NCI-H187 (cell line): ENCODE measurements at places on chromosomes 6 and 20.

DNA sequence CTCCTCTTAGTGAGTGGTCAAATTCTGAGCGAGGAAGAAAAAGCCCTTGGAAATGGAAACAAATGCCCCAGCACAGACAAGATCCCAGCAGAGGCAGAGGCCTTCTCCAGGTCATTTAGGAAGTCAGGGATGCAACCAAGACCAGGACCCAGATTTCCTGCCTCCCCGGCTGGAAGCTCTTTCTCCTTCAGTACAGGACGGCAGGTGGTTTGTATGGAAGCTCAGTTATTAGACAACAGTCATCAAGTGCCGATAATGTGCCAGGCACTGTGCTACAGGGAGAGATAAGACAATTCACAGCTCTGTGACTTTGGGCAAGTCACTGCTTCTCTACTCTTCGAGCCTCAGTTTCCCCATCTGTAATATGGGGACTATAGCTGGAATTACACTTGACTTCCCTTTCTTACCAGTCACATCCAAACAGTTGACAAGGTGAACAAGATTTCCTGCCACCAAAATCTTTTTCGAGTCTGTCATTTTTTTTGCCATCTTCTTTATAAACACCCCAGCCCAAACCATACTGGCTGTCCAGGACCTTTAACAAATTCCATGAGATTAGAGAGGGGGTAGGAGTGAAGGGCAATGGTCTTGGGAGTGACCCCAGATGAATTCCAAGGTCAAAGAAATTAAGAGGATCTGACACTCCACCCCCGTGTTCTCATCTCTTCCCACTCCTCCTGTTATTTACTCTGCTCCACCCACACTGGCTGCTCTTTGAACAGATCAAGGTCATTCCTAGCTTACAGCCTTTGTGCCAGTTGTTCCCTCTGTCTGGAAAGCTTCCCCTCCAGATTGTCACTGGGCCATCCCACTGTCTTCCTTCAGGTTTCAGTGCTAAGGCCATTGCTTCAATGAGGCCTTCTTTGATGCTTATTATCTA lies 6.0 kb downstream of the MMP9 start:
- DNase-seq: no peak

GRCh38 chr20:43968341-43969000 lies 53.8 kb downstream of the TOX2 start:
- DNase-seq: no peak

- DNase-seq: no peak
Measured at GRCh38 chr6:139173172-139173571, 38.3 kb downstream of the HECA start.

DNA sequence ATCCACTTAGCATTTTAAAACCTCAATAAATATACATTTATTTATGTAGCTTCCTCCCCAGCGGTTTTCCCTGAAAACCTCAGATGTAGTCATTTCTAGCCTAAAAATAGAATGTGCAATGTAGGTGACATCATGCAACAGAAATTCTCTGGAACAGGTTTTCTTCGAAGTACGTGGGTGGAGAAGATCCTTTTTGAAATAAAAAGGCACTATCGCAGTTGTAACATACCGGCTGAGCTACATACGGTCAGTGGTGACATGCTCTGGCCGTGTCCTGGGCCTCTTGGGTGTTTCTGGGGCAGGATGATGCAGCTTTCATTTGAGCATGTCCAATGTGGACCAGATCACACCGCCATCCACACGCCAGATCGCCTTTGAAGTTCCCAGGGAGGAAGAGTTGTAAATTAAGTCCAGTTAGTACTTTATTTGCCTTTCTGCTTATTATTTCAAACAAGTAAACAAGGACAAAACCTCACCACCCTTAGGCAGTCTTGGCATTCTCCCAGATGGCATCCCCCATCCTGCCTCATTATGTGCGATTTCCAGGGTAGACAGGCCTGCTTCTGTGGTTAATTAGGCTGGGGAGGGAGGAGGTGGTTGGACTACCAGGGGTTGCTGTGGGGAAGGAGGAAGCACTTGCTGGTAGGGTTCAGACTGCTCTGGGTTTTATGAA lies 109.5 kb upstream of the CLDN20 start:
- DNase-seq: no peak

DNA sequence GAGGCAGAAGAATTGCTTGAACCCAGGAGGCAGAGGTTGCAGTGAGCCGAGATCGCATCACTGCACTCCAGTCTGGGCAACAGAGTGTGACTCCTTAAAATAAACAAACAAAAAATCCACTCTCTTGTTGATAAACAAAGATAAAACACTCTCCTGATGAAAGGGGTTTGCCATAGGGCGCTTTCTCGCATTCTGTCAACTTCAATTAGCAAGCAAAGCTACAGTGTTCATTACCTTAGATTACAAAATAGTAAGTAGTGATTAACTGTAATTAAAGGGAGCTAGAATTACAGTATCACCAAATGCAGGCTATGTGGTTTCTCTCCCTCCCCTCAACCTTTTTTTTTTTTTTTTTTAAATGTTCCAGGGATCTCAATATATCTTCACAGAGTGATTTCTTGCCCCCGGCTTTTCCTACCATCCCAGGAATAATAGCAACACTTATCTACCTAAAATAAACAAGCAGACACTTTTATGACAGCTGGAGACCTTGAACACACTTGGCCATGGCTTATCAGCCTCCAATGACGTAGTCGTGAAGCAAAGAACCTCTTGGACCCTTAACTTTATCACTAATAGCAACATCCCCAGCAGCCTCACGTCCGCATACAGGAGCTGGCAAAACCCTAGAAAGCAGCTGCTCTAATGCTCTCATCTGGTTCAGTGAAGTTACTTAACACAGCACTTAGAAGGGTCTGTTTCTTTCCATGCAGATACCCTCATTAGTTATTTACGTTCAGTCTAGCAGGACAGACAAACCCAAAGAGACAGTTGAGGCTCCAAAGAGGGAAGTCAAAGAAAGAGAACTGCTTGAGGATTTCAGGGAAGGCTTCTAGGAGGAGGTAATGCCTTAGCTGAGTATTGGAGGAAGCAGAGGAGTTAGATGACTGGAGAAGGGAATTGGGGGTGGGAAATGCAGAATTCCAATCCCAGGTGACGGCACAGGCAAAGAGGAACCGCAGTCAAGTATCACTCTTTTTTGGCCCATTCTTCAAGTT lies 37.9 kb upstream of the NEDD9 start:
- no peak for DNase-seq

DNA sequence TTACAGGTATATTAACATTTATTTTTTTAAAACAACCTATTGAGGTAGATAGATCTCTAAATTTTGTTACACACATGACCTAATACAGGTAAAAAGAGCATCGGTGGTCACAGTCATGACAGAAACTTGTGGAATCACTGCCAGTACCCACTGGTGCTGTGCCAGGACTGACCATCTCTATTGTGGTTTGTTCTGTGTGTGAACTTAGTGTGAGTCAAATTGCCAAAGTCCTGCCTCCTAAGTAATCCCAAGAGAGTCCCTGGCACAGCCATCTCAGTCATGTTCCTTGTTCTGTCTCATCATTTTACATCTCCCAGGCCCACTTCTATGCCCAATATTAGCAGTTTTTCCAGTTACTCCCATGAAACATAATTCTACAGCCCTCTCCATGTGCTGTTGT lies 21.4 kb downstream of the GSTA2 start:
- no peak for DNase-seq

DNA sequence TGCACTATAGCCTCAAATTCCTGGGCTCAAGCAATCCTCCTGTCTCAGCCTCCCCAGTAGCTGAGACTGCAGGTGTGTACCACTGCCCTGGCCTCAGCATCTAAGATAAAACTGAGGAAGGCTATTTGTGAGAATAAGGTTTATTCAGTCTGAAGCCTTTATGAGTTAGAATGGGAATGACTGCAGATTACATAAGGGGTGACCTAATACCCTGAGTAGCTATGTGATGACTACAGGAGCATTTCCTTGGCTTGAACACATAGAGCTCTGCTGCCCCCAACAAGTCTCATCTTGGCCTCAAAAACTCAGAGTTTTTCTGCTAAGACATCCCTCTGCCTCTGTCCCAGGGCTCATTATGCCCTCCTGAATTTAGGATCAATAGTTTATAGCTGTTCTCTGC lies 7.6 kb downstream of the GSS start:
- no peak for DNase-seq

GRCh38 chr6:105492706-105493673 lies 90.1 kb upstream of the PREP start:
- no peak for DNase-seq

GRCh38 chr6:148746363-148747144 lies at the start of gene UST:
UST (plus strand) TSS chr6:148747030; CDS start chr6:148747431, 401 bp downstream.
- no peak for DNase-seq

GRCh38 chr6:30234356-30234755 lies 21.1 kb upstream of the TRIM26 start:
- no peak for DNase-seq

- DNase-seq: no peak
Measured at GRCh38 chr6:10676403-10676802, 18.0 kb downstream of the C6orf52 start.

DNA sequence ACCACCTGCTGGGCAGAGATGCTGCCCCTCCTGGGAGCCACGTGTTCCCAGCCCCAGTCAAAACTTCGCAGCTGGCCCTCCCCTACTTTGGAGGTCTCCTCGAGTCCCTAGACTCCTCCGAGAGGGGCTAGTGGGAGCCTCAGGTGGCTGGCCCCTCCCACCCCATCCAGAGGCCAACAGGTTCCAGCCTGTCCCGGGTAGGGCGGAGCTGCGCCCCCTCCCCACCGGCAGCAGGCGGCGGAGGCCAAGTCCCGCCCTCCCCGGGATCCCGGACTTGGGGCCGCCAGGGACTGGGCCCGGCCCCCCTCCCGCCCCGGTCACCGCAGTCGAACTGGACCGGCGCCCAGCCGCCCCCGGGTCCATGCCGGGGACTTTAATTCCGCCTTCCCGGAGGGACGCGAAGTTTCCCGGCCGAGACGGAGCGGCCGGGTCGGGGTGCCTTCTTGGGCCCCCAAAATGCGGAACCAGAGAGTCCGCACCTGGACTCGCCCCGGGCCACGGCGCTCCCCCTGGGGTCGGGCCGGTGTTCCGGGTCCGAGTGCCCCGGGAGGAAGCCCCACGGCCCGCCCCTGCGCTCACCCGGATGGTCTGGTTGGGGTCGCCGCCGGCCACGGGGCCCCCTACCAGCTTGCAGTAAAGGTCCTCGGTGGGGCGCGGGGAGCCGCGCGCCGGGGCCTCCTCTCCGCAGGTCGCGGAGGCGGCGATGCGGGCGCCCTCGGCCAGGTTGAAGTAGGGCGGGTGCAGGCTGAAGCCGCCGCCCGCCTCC lies 559 bp downstream of the LAMA5 start:
- DNase-seq: no peak

DNA sequence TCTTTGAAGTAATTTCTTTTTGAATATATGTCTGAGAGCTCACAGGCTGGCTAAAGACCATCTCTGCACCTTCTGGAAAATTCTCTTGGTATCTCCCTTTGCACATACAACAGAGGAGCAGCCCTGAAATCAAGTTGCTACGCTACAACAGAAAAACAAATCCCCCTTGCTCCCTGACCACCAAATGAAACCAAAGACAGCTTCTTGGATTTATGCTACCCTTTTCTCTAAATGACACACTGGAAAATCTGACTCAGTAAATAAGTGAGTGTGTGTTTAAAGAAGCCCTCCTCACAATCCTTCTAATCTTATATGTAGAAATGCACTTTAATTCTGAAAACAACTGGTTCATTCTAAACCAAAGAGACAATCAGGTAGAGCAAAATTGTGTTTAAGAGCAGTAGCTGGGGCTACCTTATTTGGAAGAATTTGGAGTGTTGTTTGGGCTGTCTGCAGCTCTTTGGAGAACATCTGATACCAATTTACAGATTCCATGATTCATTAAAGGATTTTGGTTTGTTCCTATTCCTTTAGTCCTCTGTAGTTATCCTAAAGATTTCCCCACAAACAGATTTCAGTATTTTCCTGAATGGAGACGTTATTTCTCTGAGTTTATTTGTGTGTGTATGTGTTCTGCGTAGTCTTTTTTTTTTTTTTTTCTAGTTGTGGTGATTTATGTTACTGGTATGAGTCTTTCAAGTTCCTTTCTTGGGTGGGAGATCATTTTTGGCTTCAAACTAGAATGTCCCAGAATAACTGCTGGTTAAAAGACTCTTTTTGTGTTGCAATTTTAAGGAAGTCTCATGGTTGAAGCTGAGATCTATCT lies 36.4 kb upstream of the UTRN start:
- no peak for DNase-seq

DNA sequence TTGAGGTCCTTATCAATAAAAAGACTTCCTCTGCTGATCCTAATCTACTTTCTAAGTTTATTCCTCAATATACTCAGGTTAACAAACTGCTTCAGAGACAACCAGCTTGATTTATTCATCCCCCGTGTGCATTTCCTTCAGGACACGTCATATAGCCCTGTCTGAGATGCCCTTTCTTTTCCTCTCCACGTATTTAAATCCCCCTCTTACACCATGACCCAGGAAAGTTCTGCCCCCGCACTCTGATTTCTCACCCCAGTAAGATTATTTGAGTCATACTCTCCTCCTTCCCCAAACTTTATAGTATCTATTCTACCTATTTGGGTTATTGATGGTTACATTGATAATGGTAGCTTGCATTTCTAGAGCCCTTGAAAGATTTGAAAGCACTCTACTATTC lies 9.8 kb upstream of the CGA start:
- no peak for DNase-seq

DNA sequence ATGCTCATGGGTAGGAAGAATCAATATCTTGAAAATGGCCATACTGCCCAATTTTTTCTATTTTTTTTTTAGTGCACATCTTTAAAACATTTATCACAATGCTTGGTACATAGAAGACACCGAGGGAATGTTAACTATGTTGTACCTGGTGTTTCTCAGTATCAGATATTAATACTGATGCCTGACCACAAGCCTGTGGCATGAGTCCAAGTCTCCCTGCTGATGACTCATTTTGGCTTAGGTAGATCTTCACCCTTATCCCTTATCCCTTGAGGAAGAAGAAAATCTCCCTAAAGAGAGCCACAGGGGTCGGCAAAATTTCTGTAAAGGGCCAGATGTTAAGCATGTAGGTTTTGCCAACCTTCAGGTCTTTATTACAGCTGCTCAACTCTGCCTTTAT lies 14.5 kb downstream of the CD109 start:
- no peak for DNase-seq

- no peak for DNase-seq
Measured at GRCh38 chr6:133207754-133208153, 33.4 kb upstream of the EYA4 start.

DNA sequence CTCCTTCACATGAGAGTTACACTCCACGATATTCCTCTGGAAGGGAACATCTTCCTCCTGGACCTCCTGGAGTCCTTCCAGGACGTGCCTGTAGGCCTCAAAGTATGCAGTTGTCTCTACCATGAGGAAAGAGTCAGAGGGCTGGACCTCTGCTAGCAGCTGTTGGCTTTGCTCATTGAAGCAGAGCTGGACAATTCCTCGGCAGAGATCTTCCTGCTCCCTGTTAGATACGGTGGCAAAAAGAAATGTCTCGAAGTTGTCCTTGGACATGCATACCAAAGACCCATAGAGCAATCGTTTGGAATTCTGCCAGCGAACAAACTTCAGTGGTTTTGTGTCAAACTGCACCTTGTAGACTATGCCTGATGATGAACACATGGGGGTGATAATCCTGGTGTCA lies 7.7 kb downstream of the ZNFX1 start:
- DNase-seq: no peak

DNA sequence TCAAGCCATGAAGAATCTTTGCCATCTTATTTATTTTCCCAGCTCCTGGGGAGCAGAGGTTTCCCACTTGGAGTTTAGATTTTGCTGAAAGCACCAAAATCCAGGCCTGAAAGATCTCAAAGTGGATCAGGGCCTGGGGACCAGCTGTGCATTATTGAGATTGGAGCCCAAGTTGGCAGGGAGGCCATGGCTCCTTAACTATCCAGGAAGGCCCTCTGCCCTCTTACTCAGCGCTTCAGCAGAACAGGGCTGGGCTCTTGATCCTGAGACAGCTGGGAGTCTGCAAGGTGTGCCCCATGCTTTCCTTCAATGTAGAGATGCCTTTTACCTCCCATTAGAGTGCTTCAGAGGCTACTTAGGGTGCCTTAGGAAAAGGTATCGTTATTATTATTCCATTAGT lies 24.6 kb downstream of the FOXO3 start:
- no peak for DNase-seq
